SJSA1 (cell line): ENCODE measurements at places on chromosomes 7 and 10.

- no peak for DNase-seq
Measured at GRCh38 chr10:44033008-44033407, 351.9 kb downstream of the CXCL12 start.

- no peak for DNase-seq
Measured at GRCh38 chr7:94397722-94398121, 3.0 kb downstream of the COL1A2 start.

DNA sequence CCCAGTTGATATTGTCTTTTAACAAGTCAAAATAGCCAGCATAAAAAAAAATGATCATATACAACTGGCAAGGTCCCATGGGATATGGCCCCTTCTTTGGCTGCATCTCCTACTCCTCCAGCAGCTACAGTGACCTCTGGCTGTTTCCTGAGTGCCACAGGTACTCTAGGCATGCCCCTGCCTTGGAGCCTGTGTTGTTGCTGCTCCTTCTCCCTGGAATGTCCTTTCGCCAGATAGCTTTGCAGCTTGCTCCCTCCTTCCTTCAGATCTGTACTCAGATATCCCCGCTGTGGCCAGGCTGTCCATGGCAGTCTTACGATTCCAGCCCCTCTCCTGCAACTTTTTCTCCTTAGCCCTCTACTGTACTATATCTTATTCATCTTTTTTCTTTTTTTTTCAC is 23.3 kb downstream of the CNNM2 start:
- DNase-seq: no peak

GRCh38 chr7:90675982-90676381 is 79.9 kb downstream of the CDK14 start:
- no peak for DNase-seq

- DNase-seq: peak; percentile 10
Measured at GRCh38 chr7:51430480-51431086, 114.0 kb upstream of the COBL start.

- no peak for DNase-seq
Measured at GRCh38 chr10:30999070-30999712, 32.5 kb downstream of the ZNF438 start.
